Tibial nerve (tissue), 4 donors: ENCODE measurements at places on chromosomes 6 and 20. TPM values are rescaled to one million over a fixed set of nuclear protein-coding genes. Genes with fewer than 3 reads are reported as not detected.

DNA sequence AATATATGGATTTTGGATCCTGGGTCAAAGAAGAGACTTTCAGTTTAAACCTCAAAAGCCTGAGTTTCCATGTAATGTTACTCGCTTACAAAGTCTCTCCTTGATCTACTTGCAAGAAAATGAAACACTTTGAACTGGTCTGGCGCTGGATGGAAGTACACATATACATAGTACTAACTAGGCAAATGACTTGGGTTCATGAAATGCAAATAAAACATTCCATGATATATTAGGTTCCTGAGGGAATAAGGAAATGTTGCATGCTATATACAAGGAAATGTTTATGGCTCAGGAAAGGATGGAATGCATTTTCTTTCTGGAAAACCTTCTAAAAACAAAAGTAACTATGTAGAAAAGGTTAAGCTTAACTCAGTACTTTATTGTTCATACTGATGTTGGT, 11.4 kb upstream of the TXLNB start:
- H3K4me1 ChIP-seq = no peaks in the 10 kb centered on the region
- no peaks in the 10 kb centered on the region for H3K27me3 ChIP-seq
- no peaks in the 10 kb centered on the region for H3K36me3 ChIP-seq
- DNase-seq = no peak
- H3K27ac ChIP-seq = no peak overlapping the region

DNA sequence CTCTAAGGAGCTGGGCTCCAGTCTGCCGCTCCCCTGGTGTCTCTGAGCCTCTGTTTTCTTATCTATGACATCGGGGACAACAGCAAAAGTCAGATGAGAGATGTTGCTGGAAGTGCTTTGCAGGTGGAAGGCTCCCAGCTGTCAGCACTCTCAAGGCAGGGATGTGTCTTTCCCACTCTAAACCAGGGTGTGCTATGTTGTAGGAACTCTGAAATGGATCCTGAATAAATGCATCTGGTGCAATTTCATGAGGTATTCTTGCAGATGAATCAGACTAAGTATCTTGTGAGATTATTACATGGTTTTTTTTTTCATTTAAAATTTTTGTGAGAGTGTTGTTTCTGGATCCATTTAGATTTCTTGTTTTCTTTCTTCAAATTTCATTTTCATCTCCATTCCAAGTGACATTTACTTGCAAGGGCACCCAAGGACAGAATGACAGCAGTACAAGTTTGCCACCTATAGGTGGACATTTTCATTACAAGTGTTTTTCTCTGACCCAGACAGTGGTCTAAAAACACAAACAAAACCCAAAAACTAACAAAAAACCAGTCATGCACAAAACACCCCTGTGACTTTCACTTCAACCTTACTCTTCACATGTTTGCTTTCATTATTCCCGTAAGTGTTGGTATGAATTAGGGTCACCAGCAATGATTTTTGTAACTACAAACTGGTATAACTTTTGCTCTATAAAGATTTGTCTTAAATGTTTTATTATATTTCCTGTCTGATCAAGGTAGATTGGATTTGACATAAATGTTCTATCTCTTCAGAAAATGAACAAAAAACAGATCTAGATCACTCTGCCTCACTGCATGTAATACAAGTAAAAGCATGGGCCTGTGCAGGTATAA, 14.7 kb upstream of the SIM1 start:
- no peaks in the 10 kb centered on the region for H3K36me3 ChIP-seq
- DNase-seq = peak; percentile 30
- H3K27me3 ChIP-seq = peaks cover 10% of the 10 kb centered on the region
- no peak overlapping the region for H3K4me3 ChIP-seq

DNA sequence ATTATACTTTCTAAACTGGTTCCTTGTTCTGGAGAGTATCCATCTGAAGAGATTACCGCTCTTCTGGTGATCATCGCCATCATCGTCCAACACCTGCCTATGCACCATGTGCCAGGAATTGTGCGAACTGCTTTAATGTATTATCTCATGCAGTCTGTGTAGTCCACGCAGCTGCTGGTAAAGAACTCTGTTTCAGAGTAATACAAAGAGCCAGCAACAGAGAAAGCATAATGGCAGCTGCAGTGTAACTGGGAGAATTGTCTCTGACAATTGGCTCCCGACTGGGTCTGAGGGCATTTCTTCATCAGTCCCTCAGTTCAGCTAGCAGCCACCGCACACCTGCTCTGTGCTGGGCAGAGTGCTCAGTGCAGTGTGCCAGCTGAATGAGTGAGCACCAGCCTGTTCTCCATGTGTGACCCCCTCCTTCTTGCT, 383.4 kb downstream of the GRIK2 start:
- no peaks in the 10 kb centered on the region for H3K36me3 ChIP-seq
- H3K4me3 ChIP-seq = no peak overlapping the region
- DNase-seq = no peak
- no peak overlapping the region for H3K27ac ChIP-seq
- no peaks in the 10 kb centered on the region for H3K4me1 ChIP-seq

DNA sequence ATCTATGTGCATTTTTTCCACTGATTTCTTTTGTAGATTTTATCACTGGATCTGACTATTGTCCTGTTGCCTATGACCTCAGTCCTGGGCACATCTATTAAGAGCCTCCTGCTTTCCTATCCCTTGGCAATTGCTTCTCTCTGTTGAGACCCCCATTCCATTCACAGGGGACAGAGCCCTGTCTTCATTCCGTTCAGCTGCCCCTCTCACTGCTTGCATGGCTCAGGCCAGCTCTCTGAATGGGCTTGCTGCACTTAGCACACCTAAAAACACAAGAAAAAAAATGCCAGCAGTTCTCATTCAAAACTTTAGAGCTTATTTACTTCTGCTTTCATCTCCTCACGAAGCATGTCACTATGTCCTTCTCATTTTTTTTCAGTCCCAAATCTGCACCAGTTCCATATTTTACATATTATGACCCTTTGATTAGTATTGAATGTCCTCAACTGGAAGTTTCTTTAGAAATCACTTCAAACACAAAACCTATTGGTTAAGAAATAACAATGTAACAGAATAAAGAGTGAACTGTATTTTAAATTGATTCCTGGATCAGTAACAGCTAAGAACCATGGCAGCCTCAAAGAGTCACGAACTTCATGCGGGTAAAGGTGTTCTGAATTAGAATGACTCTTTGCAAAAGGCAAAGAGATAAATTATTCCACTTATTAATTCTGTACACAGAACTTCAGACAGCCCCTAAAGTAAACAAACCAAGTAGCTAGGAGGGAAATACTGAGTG, 616.5 kb downstream of the C6orf118 start:
- H3K4me1 ChIP-seq = no peaks in the 10 kb centered on the region
- no peak overlapping the region for H3K4me3 ChIP-seq
- no peaks in the 10 kb centered on the region for H3K27me3 ChIP-seq
- no peak for DNase-seq

GRCh38 chr6:149182262-149182661, 135.2 kb upstream of the TAB2 start:
- no peaks in the 10 kb centered on the region for H3K36me3 ChIP-seq
- no peak for DNase-seq
- H3K4me3 ChIP-seq = no peak overlapping the region
- no peaks in the 10 kb centered on the region for H3K27me3 ChIP-seq
- H3K27ac ChIP-seq = no peak overlapping the region

GRCh38 chr20:60058879-60059278, 100.7 kb downstream of the CDH26 start:
- no peak for DNase-seq
- H3K36me3 ChIP-seq = no peaks in the 10 kb centered on the region
- no peak overlapping the region for H3K4me3 ChIP-seq
- H3K27ac ChIP-seq = no peak overlapping the region
- H3K4me1 ChIP-seq = peaks cover 20% of the 10 kb centered on the region

- H3K36me3 ChIP-seq = no peaks in the 10 kb centered on the region
- H3K27me3 ChIP-seq = no peaks in the 10 kb centered on the region
- H3K27ac ChIP-seq = peak overlapping the region; percentile 96
These were observed 26.4 kb downstream of the COX4I2 start for GRCh38 chr20:31663838-31664695.

DNA sequence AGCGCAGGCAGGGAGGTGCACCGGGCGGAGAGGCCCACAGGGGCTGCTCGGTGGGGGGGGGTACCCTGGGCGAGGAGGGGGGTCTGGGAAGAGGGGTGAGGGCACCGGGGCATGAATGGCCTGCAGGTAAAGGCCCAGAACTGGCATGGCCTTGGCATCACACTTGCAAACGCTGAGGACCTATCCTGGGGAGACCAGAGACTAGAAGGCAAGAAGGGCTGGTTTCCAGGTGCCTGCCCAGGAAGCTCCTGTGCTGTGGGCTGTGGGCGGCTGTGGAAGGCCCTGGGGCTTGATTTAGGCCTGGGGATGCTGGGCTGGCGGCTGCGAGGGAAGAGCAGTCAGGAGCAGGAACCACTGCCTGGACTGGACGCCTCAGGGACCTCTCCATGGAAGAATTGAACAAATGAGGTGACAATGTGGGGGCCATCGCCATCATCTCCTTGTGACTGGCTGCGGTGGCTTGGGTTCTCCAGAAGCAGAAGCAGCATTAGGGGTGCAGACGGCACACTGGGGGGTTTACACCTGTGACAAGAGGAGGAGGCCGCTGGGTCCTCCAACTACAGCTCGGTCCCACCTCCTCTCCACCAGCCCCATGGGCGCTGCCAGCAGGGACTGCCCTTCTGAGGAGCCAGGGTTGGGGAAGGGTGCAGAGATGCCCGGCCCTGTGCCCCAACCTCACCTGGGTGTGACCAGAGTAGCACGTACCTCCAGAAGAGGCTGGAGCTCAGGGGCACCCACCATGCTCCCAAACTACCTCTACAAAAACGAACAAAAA, 32.1 kb upstream of the IRF4 start:
- H3K4me3 ChIP-seq = no peak overlapping the region
- H3K36me3 ChIP-seq = no peaks in the 10 kb centered on the region
- no peak for DNase-seq

DNA sequence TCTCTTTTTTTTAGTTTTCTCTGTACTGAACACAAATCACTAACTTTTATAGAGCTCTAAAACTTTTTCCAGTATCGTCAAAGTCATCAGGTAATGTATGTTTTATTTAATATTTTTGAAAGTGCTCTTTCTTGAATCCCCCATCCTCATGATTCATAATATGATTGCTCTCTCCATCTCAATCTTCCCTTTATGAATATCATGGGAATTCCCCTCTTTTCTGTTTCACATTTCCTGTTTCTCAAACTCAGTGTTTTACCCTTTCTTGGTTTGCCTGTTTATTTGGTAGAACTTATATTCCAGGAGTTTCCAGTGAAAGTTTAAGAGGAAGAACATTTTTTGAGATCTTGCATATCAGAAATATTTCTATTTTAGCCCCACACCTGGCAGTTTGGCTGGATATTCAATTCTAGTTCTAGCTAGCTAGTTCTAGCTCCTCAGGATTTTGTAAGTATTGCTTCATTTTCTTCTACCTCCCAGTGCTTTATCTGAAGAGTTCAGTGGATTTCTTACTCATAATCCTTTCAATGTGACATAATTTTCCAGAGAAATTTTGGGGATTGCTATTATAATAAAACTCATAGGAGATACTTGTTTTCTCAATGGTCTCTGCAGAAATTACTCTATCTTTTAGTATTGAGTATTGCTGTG, 6.1 kb upstream of the C6orf58 start:
- no peaks in the 10 kb centered on the region for H3K27me3 ChIP-seq
- no peak overlapping the region for H3K4me3 ChIP-seq
- H3K36me3 ChIP-seq = no peaks in the 10 kb centered on the region
- no peak for DNase-seq
- H3K27ac ChIP-seq = no peak overlapping the region
- no peaks in the 10 kb centered on the region for H3K4me1 ChIP-seq

DNA sequence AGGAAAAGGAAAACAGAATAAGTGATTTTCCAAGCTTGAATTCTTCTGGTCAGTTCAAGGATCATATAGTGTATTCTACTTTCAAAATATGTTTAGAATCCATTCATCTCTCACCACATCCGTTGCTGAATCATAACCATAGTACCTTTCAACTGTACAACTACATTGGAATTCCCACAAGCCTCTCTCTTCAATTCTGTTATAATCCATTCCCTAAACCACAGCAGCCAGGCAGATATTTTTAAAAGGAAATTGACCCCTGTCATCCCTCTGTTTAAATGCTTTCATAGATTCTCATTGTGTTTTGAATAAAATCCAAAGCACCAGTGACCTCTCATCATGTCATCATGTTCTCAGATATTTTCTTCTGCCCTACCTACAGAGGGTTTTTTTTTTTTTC, 412.7 kb downstream of the GRIK2 start:
- no peaks in the 10 kb centered on the region for H3K27me3 ChIP-seq
- no peak overlapping the region for H3K27ac ChIP-seq
- no peaks in the 10 kb centered on the region for H3K36me3 ChIP-seq

GRCh38 chr6:138092686-138093085, 14.5 kb downstream of the PERP start:
- no peak overlapping the region for H3K4me3 ChIP-seq
- H3K4me1 ChIP-seq = peaks cover 7% of the 10 kb centered on the region
- peaks cover 14% of the 10 kb centered on the region for H3K36me3 ChIP-seq
- DNase-seq = no peak
- H3K27me3 ChIP-seq = no peaks in the 10 kb centered on the region

- no peak overlapping the region for H3K27ac ChIP-seq
- H3K4me3 ChIP-seq = no peak overlapping the region
- H3K4me1 ChIP-seq = no peaks in the 10 kb centered on the region
- DNase-seq = no peak
- no peaks in the 10 kb centered on the region for H3K27me3 ChIP-seq
- no peaks in the 10 kb centered on the region for H3K36me3 ChIP-seq
These were observed 446.3 kb upstream of the SLC35B3 start for GRCh38 chr6:8881663-8882062.

- H3K27me3 ChIP-seq = no peaks in the 10 kb centered on the region
- no peaks in the 10 kb centered on the region for H3K4me1 ChIP-seq
- DNase-seq = no peak
- H3K4me3 ChIP-seq = no peak overlapping the region
- no peaks in the 10 kb centered on the region for H3K36me3 ChIP-seq
These were observed 14.9 kb upstream of the HLA-DRA start for GRCh38 chr6:32424589-32425300.

DNA sequence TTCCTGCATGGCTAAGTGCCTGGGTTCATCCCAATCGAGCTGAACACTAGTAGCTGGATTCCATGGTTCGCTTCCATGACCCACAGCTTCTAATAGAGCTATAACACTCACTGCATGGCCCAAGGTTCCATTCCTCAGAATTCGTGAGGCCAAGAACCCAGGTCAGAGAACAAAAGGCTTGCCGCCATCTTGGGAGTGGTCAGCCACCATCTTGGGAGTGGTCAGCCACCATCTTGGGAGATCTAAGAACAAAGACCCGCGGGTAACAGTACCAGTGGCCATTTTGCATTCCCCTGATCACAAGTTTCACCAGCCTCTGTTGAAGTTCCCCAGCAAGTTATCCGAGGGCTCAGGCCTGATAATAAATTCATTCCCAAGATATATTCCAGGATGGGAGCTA, 179.6 kb downstream of the LMBRD1 start:
- no peaks in the 10 kb centered on the region for H3K4me1 ChIP-seq
- H3K4me3 ChIP-seq = no peak overlapping the region
- no peaks in the 10 kb centered on the region for H3K27me3 ChIP-seq
- no peak for DNase-seq
- no peak overlapping the region for H3K27ac ChIP-seq

GRCh38 chr6:155036907-155037306, 41.8 kb downstream of the TIAM2 start:
- H3K4me3 ChIP-seq = no peak overlapping the region
- no peak for DNase-seq
- no peaks in the 10 kb centered on the region for H3K4me1 ChIP-seq
- no peaks in the 10 kb centered on the region for H3K36me3 ChIP-seq
- no peaks in the 10 kb centered on the region for H3K27me3 ChIP-seq

The CRISP3 gene
- not detected for total RNA-seq

The ARMC12 gene
- 2.2 TPM for total RNA-seq

The ASIP gene
- total RNA-seq = 10.5 TPM

The ADGB gene
- total RNA-seq = not detected

The PRKN gene
- 17.9 TPM for total RNA-seq

The SAMD3 gene
- 0.78 TPM for total RNA-seq

The PARD6B gene
- 2.4 TPM for total RNA-seq

The HLA-DQA2 gene
- 1.8 TPM for total RNA-seq
